ENCODE measurements at places on chromosomes 3 and 15. TPM values are rescaled to one million over a fixed set of nuclear protein-coding genes. Genes with fewer than 3 reads are reported as not detected.

Gene FOXL2
- total RNA-seq: not detected

Gene COL6A6
- total RNA-seq: not detected

Gene GOLGA8M
- not detected for total RNA-seq

Gene GOLGA8O
- total RNA-seq: 0.85 TPM

Gene CRABP1
- total RNA-seq: 0.61 TPM

Gene CNTN4
- 16.8 TPM for total RNA-seq

Gene ISLR2
- 0.89 TPM for total RNA-seq

Gene ITPKA
- total RNA-seq: 46.4 TPM

Gene MUC20
- total RNA-seq: 115 TPM

Gene ROPN1B
- total RNA-seq: 0.50 TPM

Gene SEMA3F
- 11.5 TPM for total RNA-seq

Gene ZBTB11
- 13.2 TPM for total RNA-seq

Gene GALNT15
- total RNA-seq: 11.1 TPM

Gene IGSF11
- 0.50 TPM for total RNA-seq

Gene DPPA4
- not detected for total RNA-seq

Gene CCRL2
- 19.4 TPM for total RNA-seq

Gene CLDN1
- total RNA-seq: 2.6 TPM

Gene PIF1
- 6.0 TPM for total RNA-seq

Gene LTF
- total RNA-seq: 1.0 TPM

Gene AHSG
- total RNA-seq: not detected

Gene ZKSCAN7
- total RNA-seq: 1.1 TPM

Gene OXTR
- 0.76 TPM for total RNA-seq

Gene LRRN1
- total RNA-seq: 1.0 TPM

Gene CCDC13
- total RNA-seq: 2.0 TPM

Gene TRPM1
- not detected for total RNA-seq

Gene INAFM2
- total RNA-seq: 26.9 TPM

Gene SENP8
- 3.1 TPM for total RNA-seq

Gene DGKG
- 0.49 TPM for total RNA-seq

Gene CYP1A2
- total RNA-seq: not detected

Gene DZIP1L
- total RNA-seq: 3.5 TPM

Gene CCK
- total RNA-seq: not detected

Gene WDR72
- total RNA-seq: 1.2 TPM

Gene THPO
- total RNA-seq: not detected

Gene TTC21A
- total RNA-seq: 4.5 TPM

Gene CMTM8
- total RNA-seq: 8.4 TPM

Gene KY
- total RNA-seq: 0.25 TPM
